ENCODE measurements at places on chromosomes 11 and 22.

DNA sequence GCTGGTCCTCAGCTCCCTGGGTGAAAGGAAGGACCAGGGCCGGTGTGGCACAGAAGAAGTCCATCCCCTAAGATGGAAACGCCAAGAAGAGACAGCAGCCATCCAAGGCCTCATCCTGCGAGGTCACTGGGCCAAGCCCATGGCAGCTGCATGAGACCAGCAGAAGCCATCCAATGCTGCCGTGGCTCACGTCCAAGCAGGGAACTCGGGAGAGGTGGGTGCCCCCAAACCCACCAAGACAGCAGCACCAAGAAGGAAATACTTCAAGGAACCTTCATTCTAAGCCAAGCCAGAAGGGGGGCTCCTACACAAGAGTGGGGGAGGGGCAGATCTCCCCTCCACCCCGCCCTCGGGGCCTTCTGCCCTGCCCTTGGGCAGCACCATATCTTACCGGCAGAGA lies 49.6 kb downstream of the IGSF9B start:
- no peak for DNase-seq

GRCh38 chr22:39283322-39284141 lies 35.9 kb downstream of the RPL3 start:
- DNase-seq = no peak

GRCh38 chr11:74024261-74025029 lies 15.6 kb upstream of the UCP3 start:
- DNase-seq = peak; percentile 79

DNA sequence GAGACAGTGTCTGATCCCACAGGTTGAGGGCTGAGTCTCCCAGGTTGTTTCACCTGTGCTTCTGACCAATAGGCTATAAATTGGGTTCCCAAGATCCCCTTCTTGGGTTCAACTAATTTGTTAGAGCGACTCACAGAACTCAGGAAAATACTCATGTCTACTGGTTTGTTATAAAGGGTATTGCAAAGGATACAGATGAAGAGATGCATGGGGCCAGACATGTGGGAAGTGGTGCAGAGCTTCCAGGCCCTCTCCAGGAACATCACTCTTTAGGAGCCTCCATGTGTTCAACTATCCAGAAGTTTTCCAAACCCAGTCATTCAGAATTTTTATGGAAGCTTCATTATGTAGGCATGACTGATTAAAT lies 4.7 kb downstream of the KLHL22 start:
- no peak for DNase-seq

DNA sequence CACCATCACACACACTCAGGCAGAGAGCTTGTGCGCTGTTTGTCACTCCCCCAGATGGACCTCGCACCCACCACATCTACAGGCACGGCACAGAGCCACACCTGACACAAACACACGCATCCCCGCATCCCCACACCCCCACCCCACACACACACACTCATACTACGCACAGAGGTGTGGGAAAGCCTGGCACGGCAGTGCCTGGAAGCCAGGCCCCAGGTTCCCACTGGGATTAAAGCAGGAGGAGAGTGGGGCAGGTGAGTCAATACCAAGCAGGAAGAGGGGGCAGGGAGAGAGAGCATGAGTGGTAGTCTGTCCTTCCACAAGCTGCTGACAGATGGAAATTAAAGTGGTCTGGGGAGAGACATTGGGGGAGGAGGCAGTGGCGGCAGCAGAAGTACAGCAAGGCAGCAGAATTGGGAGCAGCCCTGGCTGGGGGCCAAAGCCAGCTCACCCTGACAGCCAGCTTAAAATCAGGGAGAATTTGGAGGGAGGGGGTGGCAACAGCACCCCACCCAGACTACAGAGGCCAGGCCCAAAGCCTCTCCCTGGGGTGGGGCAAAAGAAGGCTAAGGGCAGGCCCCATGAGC lies 20.7 kb downstream of the TNKS1BP1 start:
- no peak for DNase-seq

GRCh38 chr11:104926771-104927611 lies 28.7 kb upstream of the CASP12 start:
- DNase-seq = no peak

DNA sequence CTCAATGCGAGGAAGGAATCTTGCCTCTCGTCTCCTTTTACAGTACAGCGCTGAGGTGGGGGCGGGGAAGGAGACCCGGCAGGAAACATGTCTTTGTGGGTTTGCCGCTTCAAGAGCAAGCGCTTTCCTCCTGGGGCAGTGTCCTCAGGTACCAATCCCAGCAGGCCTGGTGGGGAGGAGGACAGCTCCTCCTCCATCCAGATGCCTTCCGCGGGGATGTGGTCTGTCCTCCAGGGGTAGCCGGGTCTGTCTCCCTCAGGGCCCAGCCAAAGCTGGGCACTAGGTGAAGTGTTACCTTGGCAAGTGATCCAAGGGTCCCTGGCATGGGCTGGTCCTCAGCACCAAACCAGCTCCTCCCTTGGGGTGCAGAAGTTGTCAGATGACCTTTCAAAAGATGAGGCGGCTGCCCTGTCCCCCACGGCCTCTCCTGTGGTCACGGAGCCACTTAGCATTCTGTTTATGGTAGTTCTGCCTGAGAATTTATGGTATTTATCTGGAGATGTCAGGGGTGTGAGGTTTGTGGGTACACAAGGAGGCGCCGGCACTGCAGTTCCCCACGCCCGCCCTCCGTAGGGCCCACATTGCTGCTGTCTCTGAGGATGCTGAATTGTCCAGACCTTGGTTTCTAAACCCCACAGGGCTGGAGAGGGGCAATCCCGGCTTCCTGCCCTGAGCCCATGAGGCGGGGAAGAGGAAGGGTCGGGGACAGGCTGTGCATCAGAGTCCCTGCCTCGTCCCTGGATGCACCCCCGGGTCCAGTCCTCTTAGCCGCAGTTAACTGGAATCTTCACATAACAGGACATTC lies 93.5 kb upstream of the ANO1 start:
- DNase-seq = no peak

Measured in activated T-cell treated with anti-CD3 and anti-CD28 coated beads, Interleukin-2, amount 50 U/mL, for 48 hours (primary cell).